ENCODE measurements at places on chromosomes 12 and 14.

DNA sequence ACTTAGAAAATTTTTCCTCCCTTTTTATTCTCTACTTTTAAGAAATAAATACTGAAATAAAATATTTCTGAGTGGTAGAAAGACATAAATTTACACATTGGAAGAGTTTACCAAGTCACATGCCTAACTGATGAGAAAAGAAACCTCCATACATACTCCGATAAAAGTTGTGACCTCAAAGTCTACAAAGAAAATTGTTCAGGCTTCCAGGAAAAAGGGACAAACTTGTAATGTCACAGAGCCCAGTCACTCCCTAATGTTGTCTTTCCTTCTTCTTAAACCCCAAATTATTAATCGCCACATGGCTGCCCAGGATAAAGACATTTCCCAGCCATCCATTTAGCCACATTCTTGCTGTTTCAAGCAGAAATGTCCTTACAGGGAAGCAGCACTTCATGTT is 455.3 kb downstream of the MDGA2 start:
- DNase-seq, result no peak

DNA sequence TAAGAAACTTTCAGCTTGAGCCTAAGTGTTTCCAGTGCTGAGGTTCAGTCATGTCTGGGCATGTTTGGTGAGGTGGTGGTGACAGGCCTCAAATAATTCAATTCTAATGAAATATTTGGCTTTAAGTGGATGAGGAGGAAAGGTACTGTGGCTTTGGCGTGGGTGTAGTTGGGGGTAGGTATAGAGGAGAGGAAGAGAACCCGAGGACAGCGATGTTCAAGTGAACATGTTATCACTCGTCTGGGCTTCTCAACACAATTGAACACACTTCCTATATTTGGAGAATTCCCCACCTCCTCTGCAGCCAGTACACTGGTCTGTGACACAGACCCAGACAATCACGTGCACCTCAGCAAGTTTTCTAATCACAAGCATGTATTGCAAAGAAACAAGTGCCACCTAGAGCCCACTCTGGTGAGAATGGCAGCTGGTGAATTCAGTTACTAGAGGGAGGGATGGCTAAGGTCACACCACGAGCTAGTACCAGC is 53.0 kb downstream of the IFNG-AS1 start:
- no peak for DNase-seq

DNA sequence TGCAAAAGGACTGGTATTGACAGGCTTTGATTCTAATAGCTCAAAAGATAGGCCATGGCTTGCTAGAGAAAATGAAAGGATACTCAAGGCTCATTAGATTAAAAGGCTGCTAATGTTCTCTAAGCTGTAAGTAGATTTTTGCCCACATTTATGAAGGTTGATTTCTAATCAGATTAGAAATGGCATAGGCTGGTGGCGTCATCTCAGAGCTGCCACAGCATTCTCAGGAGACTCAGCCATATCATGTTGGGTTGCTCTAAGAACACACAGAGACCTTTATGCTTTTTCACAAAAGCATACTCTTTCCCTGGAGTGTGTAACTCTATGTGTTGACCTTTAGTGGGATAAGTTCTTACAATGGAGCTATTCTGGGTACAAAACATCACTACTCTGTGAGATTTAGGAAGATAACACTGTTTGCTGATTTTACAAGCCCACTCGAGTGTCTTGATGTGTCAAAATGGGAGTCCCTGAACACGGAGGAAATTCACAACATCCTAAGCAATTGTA is 576.0 kb downstream of the NRXN3 start:
- DNase-seq, result no peak

GRCh38 chr12:75646329-75647210 is 135.2 kb upstream of the KRR1 start:
- no peak for DNase-seq

GRCh38 chr14:69141550-69141949 is 11.4 kb downstream of the DCAF5 start:
- DNase-seq, result no peak

DNA sequence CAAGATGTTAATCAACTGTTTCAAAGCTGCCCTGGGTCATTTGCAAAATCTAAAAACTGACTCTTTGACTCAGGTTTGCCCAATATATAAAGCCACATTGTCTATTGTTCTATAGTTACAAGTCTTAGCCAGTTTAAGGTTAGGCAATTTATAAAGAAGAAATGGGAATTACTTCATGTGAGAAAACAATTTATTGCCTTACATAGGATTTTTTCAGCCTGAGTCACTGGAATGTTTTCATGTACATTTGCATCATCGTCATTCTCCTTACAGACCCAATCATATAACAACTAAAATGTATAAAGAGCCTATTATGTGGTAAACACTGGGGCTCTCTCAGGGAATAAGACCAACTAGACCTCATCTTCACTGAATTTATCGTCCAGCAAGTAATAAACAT is 100.3 kb upstream of the PLEKHG7 start:
- no peak for DNase-seq
